SJCRH30 (cell line): ENCODE measurements at places on chromosomes 2 and 18. TPM values are rescaled to one million over a fixed set of nuclear protein-coding genes. Genes with fewer than 3 reads are reported as not detected.

Gene TLX2
- not detected in 2 replicates for total RNA-seq

Gene FOXD4L1
- total RNA-seq: 0.43 and 1.0 TPM in 2 replicates

GRCh38 chr2:196242131-196242620 lies 70.8 kb upstream of the STK17B start:
- no peak overlapping the region for H3K27ac ChIP-seq
- no peaks in the 10 kb centered on the region for H3K36me3 ChIP-seq
- no peaks in the 10 kb centered on the region for H3K27me3 ChIP-seq
- no peak for DNase-seq

DNA sequence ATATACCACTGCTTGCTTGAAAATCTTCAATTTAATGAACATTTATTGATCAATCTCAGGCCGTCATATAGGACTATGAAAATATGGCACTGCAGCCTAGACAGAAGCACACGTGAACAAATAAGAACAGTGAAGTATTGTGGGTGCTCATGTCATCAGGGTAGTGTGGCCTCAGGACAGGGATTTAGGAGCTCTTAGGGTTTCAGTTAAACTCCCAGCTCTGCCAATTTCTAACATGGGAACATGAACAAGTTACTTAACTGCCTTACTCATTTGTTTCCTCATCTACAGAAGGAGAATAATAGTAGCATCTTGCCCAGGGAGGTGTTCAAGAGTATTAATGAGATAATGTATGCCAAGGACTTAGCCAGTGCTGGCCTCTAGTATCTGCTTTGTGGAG lies 146.0 kb upstream of the MAP3K20 start:
- peak overlapping the region; percentile 85 for H3K27ac ChIP-seq
- DNase-seq: peak; percentile 41
- no peaks in the 10 kb centered on the region for H3K36me3 ChIP-seq
- H3K4me1 ChIP-seq: peaks cover 45% of the 10 kb centered on the region

DNA sequence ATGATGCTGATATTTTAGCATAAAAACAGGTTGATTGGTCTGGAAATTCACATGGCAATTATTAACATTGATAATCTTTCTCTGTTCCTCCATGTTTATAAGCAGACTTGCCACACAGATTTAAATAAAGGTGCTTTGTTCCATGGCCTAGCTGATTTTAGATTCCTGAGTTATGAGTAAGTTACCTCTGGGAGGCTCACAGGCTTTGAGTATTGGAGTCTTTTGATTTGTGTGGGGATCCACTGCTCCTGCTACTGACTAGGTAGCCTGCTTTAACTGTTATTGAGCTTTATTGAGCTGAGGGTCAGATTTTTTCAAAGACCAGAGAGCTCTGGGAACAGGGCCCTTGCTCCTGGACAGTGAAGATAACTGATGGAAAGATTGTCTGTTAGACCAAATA lies 166.1 kb downstream of the ANKRD30B start:
- H3K27me3 ChIP-seq: no peaks in the 10 kb centered on the region
- H3K36me3 ChIP-seq: no peaks in the 10 kb centered on the region
- H3K4me1 ChIP-seq: no peaks in the 10 kb centered on the region
- DNase-seq: no peak

Gene TXNDC2
- 0.06 and 0.08 TPM in 2 replicates for total RNA-seq

Gene C18orf54
- 9.1 and 9.8 TPM in 2 replicates for total RNA-seq

DNA sequence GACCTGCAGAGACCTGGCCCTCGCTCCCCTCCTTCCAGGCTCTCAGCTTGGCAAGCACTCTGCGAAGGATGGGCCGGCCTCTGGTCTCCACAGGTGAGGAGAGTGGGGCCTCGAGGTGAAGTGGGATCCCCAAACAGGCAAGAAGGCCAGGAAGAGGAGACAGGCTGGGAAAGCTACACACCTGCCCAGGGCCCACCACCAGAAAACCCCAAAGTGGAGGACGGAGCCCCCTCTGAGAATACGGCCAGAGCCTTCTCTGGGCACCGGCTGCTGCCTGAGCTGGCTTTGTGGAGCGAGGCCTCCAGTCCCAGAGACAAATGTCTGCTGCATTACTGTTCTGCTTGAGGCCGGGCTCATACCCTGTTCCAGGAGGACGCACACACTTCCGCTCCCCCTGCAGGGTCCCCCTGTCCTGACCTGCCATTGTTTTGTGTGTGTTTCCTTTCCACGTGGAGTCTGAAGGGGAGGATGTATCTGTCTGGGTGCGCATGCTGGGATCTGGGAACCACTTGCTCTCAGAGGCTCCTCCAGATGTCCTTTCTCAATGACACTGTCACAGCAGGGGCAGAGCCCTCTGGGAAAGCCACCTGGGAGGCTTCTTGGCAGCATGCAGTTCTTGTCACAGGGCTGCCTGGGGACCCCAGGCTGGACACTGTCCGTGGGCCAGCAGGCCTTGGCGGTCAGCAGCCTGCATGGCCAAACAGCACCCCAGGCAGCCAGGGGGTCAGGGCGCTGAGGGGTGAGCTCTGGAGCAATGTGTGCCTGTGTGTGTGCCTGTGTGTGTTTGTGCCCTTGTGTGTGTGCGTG lies 20.8 kb downstream of the KCNF1 start:
- DNase-seq: no peak
- H3K4me1 ChIP-seq: peaks cover 2% of the 10 kb centered on the region; the same call in 1 of the 2 replicates
- no peak overlapping the region for H3K4me3 ChIP-seq

DNA sequence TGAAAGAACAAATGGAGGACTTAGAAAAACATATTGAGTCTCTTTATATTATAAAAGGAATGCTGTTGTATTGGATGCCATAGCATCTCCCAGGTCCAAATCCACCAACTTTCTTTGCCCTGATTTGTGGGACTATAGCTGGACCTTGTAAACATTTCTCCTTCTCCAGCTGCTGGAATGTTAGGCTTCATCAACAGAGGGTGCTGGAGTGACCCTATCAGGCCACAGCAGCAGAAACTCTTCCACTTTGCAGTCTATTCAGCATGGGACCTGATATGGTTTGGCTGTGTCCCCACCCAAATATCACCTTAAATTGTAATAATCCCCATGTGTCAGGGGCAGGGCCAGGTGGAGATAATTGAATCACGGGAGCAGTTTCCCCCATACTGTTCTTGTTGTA lies 138.4 kb upstream of the ARL4C start:
- H3K27me3 ChIP-seq: no peaks in the 10 kb centered on the region
- no peak overlapping the region for H3K4me3 ChIP-seq
- H3K36me3 ChIP-seq: no peaks in the 10 kb centered on the region
- no peak overlapping the region for H3K27ac ChIP-seq

DNA sequence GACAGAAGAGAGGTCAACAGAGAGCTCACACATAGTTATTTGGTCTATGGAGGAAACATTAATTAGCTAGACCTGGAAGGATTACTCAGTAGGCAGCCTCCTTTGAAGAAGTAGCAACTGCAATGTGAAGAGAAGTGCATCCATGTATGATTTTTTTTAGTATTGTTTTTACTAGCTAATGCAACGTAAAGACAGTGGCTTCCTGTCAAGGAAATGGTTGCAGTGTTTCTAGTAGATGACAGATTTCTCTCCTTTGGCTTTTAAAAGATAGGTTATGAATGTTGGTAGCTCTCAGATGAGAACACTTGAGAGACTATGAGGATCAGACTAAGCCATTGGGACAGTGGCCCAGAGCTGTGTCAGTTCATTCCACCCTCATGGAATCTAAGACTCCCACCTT lies 175.8 kb downstream of the AGPS start:
- no peak for DNase-seq
- no peaks in the 10 kb centered on the region; the same call in 1 of the 2 replicates for H3K4me1 ChIP-seq
- H3K27ac ChIP-seq: no peak overlapping the region
- no peaks in the 10 kb centered on the region for H3K36me3 ChIP-seq
- H3K4me3 ChIP-seq: no peak overlapping the region

GRCh38 chr18:48265328-48265727 lies 143.9 kb downstream of the ZBTB7C start:
- no peak overlapping the region for H3K27ac ChIP-seq
- H3K4me3 ChIP-seq: no peak overlapping the region
- no peaks in the 10 kb centered on the region for H3K4me1 ChIP-seq
- no peak for DNase-seq
- H3K27me3 ChIP-seq: no peaks in the 10 kb centered on the region
